Activated CD4-positive, CD25-positive, alpha-beta regulatory T cell (primary cell): ENCODE measurements at places on chromosomes 13 and 19.

GRCh38 chr19:46943150-46943946 is 76.3 kb upstream of the NPAS1 start:
- no peak for DNase-seq

DNA sequence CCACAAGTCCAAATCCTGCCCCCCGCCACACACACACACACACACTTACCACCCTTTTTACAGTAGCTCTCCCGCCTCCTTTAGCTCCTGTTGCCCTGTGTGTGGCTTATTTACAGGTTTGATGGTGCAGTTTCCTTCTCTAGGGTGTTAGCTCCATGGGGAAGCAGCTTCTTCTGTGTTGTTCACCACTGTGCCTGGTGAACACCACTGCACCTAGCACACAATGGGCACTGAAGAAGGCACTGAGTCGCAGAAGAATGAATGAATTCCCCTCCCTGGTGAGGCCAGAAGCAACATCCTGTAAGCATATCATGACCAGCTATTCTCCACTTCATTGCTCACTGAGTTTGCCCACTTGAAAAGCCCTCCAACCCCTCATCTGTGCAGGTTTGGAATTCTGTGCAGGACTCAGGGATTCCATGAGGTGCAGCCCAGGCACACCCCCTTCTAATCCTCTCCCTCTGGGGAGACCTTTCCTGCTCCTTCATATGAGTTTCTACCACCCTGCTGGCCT is 3.0 kb upstream of the RAB20 start:
- DNase-seq = no peak

- DNase-seq = no peak
Observed at GRCh38 chr13:31204592-31204991, 4.8 kb downstream of the B3GLCT start.

GRCh38 chr13:30763786-30764413 is 28.6 kb downstream of the ALOX5AP start:
- no peak for DNase-seq

DNA sequence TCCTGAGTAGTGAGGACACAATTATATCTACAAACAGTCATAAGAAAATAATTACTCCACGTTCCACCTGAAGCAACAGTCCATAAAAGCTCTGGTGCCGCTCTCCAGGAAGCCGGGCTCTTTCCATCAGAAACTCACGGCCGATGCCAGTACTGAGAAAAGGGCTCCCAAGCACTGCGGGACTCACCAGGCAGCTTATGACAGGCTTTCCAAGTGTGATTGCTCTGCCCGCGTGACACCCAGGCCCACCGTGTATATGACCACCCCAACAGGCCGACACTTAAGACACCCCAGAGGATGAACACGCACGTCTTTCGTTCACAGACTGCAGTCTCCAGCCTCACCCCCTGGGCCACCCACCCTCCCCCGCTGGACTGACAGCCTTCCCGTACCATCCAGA is 199.0 kb downstream of the UQCRFS1 start:
- DNase-seq = no peak

DNA sequence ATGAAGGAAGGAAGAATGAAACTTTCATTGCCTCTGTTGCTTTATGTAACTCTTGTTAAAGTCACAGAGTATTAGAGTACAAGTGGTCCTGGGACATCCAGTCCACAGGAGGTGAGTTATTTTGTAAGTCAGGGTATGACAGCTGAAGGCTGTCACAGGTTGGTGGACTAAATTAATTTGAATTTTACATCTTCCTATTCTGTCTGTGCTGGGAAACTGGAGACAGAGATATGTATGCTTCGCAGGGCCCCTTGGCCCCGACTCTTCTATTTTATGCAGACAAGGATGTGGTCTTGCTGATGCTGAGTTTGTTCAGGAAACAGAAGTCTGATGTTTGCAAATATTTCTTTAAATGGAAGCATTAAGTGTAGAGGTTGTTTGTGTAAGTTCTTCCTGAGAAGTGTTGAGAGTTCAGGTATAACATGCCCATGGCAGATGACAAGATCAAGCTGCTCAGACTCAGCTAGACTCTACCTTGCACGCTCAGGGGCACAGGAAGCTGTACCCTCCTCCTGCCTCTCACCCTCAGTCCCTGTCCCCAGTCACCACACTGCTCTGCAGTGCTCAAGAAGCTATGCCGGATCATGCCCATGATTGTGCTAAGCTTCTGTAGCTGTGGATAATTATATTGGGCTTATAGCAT is 23.4 kb downstream of the RASL11A start:
- DNase-seq = no peak

- DNase-seq = no peak
Observed at GRCh38 chr13:46580362-46580839, 27.4 kb downstream of the LRCH1 start.

DNA sequence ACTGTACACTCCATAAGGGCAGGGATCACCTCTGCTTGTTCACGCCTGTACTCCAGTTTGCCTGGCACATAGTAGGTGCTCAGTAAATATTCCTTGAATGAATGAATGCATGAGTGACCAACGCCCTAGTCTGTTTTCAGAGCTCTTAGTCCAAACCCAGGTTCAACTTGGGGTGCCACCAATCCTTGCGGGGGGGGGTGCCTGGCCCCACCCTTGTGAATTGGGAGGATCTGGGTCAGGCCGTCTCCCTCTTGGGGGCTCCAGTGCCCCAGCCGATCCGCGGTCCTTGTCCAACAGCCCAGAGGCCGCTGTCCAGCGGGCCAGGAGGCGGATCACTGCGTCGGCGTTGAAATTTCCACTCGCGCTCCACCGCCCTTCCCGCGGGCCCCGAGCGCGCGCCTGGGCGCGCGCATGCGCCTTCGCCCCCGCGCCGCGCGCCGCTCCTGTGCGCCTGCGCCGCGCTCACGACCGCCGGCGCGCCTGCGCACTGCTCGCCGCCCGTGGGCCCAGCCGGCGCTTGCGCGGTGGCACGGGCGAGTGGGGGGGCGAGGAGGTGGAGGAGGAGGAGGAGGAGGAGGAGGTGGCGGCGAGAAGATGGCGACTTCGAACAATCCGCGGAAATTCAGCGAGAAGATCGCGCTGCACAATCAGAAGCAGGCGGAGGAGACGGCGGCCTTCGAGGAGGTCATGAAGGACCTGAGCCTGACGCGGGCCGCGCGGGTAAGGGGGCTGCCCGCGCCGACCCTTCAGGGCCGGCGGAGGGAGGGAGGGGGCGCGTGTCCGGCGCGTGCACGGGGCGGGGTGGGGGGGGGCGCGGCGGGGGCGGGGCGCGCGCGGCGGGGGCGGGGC is at the start of gene CRTC1:
Gene CRTC1, plus strand, starts transcription at position 572 of the 849 bp plus-strand sequence. Its CDS starts 23 bp downstream, at position 595.
- DNase-seq = peak; percentile 84

- no peak for DNase-seq
Observed at GRCh38 chr13:100330662-100331061, 241.8 kb downstream of the PCCA start.

- no peak for DNase-seq
Observed at GRCh38 chr19:1087813-1088415, 7.3 kb downstream of the POLR2E start.

DNA sequence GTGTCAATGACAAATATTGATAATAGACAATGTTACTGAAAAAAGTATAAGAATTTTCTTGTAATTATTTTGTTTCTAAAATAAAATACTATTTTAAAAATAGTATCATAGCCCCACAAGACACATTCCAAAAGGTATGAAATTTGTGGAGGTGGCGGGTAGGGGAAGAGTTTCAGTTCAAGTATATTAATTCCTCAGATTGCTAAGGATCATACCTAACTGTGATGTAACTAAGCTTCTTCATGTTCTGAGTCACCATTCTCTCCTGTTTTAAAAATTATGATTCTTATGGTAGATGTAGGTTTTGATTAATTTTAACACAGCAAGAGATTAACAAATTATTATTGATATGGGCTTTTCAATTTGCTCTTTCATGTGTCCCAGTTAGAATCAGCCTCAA is 61.3 kb downstream of the MYO16 start:
- DNase-seq = no peak

DNA sequence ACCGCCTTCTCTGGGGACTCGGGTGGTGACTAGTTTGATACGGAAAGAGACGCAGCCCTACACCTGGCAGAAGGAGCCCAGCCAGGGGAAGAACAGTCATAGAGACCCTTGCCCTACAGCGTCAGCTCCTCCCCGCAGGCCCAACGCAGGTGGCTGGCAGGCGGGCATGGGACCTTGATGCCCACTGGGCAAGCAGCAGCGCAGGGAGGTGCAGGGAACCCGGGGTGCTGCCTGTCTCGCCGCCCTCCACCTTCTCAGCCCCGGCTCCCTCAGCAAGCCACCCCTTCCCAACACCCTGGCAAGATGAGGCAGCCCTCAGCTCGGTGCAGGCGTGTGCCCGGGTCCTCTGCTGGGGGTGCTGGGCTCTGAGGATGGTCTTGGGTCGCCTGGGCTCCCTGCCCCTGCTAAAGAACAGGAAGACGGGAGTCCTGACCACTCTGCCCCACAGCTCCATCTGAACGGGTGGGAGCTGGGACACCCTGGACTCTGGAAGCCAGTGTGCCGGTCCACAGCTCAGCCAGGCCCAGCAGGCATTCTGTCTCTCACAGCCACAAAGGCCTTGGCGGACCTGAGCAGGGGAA is 9.0 kb downstream of the MIER2 start:
- no peak for DNase-seq

DNA sequence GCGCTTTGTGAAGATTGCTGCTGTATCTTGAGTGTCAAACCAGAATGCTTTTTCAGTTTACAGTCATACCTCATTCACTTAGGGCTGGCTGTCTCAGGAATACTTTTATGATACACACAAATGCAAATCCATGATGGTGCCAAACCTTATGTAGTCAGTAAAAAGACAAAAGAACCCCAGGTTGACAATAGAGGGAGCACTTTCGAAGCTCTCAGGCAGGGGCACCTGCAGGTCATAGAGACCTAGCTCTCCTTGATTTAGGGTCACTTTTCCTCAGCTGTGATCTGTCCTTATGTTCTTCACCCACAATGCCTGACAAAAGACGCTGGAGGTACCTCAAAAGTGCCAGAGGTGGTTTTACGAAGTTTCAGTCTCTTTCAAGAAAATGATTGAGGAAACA is 172.2 kb downstream of the DNAJC15 start:
- no peak for DNase-seq

GRCh38 chr19:10701955-10702525 is 801 bp downstream of the QTRT1 start:
- DNase-seq = no peak

DNA sequence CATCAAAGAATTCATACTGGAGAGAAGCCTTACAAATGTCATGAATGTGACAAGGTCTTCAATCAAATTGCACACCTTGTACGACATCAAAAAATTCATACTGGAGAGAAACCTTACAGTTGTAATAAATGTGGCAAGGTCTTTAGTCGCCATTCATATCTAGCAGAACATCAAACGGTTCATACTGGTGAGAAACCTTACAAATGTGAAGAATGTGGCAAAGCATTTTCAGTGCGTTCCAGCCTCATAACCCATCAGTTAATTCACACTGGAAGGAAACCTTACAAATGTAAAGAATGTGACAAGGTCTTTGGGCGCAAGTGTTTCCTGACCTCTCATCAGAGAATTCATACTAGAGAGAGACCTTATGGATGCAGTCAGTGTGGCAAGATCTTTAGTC is 13.2 kb upstream of the ZNF534 start:
- no peak for DNase-seq

DNA sequence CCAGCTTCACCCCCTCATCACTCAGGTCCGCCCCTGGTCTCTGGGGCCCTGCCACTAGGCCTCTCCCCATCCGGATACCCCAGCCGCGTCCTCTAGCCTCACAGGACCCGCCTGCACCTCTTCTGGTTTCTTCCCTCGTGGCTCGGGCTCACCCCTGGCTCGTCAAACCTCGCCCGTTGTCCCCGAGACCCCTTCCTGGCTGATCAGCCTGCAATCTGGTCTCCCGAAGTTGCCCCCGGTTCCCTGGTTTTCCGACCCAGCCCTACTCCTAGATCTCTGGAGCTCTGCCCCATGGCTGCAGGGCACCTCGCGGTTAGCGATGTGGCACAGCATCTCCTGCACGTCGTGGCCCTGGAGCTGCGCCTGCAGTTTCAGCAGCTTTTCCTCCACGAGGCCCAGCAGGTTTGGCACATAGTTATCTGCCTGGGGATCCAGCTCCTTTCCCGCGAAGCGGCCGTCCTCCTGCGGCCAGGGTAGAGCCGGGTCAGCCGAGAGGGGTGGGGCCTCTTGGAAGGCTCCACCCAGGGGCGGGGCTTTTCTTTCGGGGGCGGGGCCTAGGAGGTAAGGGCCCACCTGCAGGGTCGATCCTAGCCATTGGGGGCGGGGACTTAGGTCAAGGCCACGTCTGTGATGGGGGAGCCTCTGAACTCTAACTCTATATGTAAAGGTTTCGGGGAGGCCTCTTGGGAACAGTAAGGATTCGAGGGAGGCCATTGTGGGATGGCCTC is 2.4 kb upstream of the RGL3 start:
- no peak for DNase-seq

DNA sequence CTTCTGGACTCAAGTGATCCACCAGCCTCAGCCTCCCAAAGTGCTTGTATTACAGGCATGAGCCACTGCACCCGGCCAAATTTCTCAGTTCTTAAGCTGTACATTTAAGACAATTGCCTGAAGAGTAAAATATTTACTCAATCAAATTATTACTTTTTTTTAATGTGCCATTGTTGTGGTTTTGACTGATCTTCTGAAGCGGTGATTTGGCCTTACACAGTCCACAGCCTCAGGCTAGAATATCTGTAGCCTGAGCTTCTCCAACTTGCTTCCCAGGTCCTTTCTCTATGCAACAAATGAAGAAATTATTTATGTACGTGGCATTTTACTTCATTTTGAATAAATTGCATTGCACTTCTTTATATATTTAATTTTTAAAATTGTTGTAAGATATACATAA is 281.3 kb downstream of the KLF5 start:
- no peak for DNase-seq

- DNase-seq = no peak
Observed at GRCh38 chr19:6374161-6374709, 1.5 kb downstream of the PSPN start.
